ENCODE measurements at places on chromosomes 5 and 9. TPM values are rescaled to one million over a fixed set of nuclear protein-coding genes. Genes with fewer than 3 reads are reported as not detected.

DNA sequence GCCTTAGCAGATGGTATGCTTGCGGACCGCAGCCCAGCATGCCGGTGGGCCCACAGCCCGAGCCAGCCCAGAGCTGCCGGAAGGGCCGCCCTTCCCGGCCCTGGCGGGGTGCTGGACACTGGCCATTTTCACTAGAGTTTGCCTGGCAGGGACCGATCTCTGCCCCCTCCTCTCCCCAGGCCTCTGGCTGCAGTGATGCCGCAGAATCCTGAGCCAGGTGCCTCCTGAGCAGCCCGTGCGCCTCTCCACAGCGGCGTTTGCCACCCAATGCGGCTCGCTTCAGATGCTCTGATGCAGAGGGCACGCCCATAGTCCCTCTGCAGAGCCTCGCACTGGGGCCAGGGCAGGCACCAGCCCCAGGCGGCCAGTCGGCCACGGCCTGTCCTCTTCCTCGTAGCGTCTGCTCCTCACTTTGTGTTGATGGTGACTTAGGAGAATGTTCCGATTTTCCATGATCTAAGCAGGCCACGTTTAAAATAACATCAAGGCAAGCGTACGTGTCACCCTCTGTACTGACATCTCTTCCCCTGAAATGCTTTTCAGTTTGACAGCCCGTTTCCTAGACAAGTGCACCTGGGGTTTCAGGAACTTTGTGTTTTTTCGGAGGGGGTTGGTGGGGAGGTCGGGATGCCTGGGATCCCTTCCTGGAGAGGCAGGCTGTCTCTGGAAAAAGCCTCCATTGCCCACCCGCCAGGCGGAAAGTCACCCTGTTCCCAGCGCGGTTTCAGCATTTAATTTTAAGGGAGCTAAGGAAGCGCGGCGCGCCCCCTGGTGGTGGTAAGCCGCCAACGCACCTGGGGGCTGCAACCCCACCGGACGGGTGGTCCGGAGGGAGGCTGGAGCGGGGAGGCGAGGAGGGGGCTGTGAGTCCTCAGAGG, 29.8 kb upstream of the HMCN2 start:
- H3K27ac ChIP-seq, result peak overlapping the region; percentile 92
- peaks cover 50% of the 10 kb centered on the region for H3K4me1 ChIP-seq
- peak; percentile 86 for DNase-seq
- H3K27me3 ChIP-seq, result no peaks in the 10 kb centered on the region

DNA sequence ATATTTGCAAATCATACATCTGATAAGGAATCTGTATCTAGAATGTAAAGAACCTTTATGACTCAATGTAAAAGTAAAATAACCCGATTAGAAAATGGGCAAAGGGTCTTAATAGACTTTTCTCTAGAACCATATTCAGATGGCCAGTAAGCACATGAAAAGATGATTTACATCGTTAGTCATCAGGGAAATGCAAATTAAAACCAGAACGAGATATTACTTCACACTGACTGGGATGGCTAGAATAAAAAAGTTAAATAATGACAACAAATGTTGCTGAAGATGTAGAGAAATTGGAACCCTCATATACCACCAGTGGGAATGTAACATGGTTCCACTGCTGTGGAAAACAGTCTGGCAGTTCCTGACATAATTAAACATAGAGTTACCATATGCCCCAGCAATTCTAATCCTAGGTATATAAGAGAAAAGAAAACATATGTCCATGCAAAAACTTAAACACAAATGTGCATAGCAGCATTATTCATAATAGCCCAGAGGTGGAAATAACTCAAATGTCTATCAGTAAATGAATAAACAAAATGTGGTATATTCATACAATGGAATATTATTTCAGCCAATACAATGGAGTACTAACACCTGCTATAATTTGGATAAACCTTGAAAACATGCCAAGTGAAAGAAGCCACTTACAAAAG, 100.4 kb upstream of the MAMDC2 start:
- no peak overlapping the region for H3K4me3 ChIP-seq
- H3K27ac ChIP-seq, result no peak overlapping the region
- DNase-seq, result no peak

GRCh38 chr5:141560725-141561483, 57.9 kb downstream of the DIAPH1 start:
- peak overlapping the region; percentile 89 for H3K27ac ChIP-seq
- H3K27me3 ChIP-seq, result no peaks in the 10 kb centered on the region
- H3K4me1 ChIP-seq, result no peaks in the 10 kb centered on the region
- H3K4me3 ChIP-seq, result peak overlapping the region; percentile 12

GRCh38 chr5:133323494-133324457, 272.0 kb downstream of the HSPA4 start:
- H3K27ac ChIP-seq, result no peak overlapping the region
- DNase-seq, result no peak
- no peaks in the 10 kb centered on the region for H3K27me3 ChIP-seq
- no peaks in the 10 kb centered on the region for H3K4me1 ChIP-seq

- peaks cover 6% of the 10 kb centered on the region for H3K4me1 ChIP-seq
- no peaks in the 10 kb centered on the region for H3K36me3 ChIP-seq
- no peak overlapping the region for H3K27ac ChIP-seq
- DNase-seq, result no peak
- no peak overlapping the region for H3K4me3 ChIP-seq
Measured at GRCh38 chr9:105050296-105050695, 122.3 kb upstream of the ABCA1 start.

- no peak overlapping the region for H3K4me3 ChIP-seq
- DNase-seq, result no peak
- no peaks in the 10 kb centered on the region for H3K27me3 ChIP-seq
- no peak overlapping the region for H3K27ac ChIP-seq
Measured at GRCh38 chr9:136678624-136679023, 8.6 kb downstream of the AGPAT2 start.

DNA sequence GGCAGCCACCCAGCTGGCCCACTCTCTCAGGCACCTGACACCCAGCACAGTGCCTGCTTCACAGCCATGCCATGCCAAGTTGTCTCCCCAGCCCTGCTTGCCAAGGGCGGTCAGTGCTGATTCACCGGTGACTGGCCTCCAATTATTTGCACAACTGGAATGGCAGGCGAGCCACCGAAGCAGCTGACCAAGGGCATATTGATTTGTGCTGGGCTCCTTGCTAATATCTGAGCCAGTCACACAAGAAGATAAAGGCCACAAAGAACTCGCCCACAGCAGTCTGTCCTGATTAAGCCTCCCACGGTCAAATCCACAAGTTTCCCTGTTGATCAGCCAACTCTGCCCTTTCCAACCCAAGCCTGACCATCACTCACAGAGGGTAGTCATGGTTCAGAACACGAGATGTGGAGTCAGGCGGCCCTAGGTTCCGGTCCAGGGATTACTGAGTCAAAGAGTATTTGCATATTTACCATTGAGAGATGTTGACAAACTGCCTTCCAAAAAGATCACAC, 6.4 kb upstream of the EEIG1 start:
- no peak overlapping the region for H3K27ac ChIP-seq
- DNase-seq, result no peak
- no peak overlapping the region for H3K4me3 ChIP-seq
- no peaks in the 10 kb centered on the region for H3K4me1 ChIP-seq

DNA sequence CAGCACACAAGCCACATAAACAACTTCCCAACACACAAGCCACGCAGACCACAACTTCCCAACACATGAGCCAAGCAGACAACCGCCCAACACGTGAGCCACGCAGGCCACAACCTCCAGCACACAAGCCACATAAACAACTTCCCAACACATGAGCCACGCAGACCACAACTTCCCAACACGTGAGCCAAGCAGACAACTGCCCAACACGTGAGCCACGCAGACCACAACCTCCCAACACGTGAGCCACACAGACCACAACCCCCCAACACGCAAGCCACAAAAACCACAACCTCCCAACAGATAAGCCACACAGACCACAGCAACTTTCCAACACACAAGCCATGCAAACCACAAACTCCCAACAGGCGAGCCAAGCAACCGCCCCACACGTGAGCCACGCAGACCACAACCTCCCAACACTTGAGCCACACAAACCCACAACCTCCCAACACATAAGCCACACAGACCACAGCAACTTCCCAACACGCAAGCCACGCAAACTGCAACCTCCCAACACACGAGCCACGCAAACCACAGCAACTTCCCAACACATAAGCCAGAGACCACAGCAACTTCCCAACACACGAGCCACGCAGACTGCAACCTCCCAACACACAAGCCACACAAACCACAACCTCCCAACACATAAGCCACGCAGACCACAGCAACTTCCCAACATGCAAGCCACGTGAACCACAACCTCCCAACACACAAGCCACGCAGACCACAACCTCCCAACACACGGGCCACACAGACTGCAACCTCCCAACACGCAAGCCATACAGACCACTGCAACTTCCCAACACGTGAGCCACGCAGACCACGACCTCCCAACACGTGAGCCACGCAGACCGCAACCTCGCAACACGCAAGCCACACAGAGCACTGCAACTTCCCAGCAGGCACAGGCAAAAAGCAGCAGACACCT, 10.1 kb downstream of the BRD9 start:
- H3K27me3 ChIP-seq, result no peaks in the 10 kb centered on the region
- H3K27ac ChIP-seq, result no peak overlapping the region
- H3K4me1 ChIP-seq, result no peaks in the 10 kb centered on the region
- peak; percentile 42 for DNase-seq
- H3K4me3 ChIP-seq, result no peak overlapping the region
- H3K36me3 ChIP-seq, result peaks cover 60% of the 10 kb centered on the region

DNA sequence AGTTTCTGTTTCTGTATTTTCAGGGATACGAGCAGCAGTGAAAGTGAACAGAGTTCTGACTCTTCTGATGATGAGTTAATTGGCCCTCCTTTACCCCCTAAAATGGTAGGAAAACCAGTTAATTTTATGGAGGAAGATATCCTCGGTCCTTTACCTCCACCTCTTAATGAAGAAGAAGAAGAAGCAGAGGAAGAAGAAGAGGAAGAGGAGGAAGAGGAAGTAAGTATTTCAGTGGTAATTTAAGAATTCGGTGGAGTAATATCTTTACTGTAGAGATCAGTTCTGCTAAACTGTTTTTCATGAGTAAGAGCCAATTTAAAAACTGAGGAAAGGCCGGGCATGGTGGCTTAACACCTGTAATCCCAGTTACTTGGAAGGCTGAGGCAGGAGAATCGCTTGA, 17.2 kb downstream of the WDR70 start:
- no peaks in the 10 kb centered on the region for H3K27me3 ChIP-seq
- H3K36me3 ChIP-seq, result peaks cover 25% of the 10 kb centered on the region
- DNase-seq, result no peak
- no peak overlapping the region for H3K4me3 ChIP-seq
- no peaks in the 10 kb centered on the region for H3K4me1 ChIP-seq

GRCh38 chr9:100674419-100675122, 96.7 kb downstream of the CAVIN4 start:
- H3K4me3 ChIP-seq, result no peak overlapping the region
- no peak overlapping the region for H3K27ac ChIP-seq
- H3K27me3 ChIP-seq, result no peaks in the 10 kb centered on the region
- H3K36me3 ChIP-seq, result no peaks in the 10 kb centered on the region
- DNase-seq, result no peak
- no peaks in the 10 kb centered on the region for H3K4me1 ChIP-seq

- no peak overlapping the region for H3K27ac ChIP-seq
- H3K4me3 ChIP-seq, result no peak overlapping the region
- no peaks in the 10 kb centered on the region for H3K27me3 ChIP-seq
- DNase-seq, result no peak
- no peaks in the 10 kb centered on the region for H3K36me3 ChIP-seq
- no peaks in the 10 kb centered on the region for H3K4me1 ChIP-seq
Measured at GRCh38 chr5:90386099-90386710, 23.4 kb downstream of the CETN3 start.

DNA sequence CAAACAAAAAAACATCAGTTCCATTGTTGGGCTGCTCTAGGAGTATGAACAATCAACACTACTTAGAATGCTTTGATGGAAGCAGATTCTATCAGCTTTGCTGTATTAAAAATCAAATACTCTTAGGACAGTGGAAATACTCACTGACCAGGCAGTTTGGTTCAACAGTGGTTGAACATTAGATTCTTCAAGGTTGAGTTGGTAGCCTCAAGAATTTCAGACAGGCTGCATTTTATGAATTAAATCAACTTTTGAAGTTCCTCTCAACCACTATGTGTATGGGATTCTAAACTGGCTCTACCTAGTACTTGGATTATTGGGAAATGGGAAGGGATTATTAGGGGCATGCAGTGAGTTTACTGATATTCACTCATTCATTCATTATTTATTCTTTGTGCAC, 35.0 kb downstream of the ACTBL2 start:
- no peak overlapping the region for H3K27ac ChIP-seq
- H3K27me3 ChIP-seq, result no peaks in the 10 kb centered on the region
- H3K36me3 ChIP-seq, result no peaks in the 10 kb centered on the region
- no peak overlapping the region for H3K4me3 ChIP-seq

- H3K36me3 ChIP-seq, result no peaks in the 10 kb centered on the region
- no peaks in the 10 kb centered on the region for H3K4me1 ChIP-seq
- H3K27ac ChIP-seq, result no peak overlapping the region
Measured at GRCh38 chr5:482506-482905, 39.5 kb downstream of the EXOC3 start.

GRCh38 chr9:120353506-120353905, 226.5 kb downstream of the CDK5RAP2 start:
- H3K4me3 ChIP-seq, result no peak overlapping the region
- H3K27ac ChIP-seq, result no peak overlapping the region
- no peaks in the 10 kb centered on the region for H3K27me3 ChIP-seq
- H3K36me3 ChIP-seq, result no peaks in the 10 kb centered on the region
- no peak for DNase-seq

GRCh38 chr9:89421595-89421994, 76.3 kb downstream of the SEMA4D start:
- no peaks in the 10 kb centered on the region for H3K4me1 ChIP-seq
- no peaks in the 10 kb centered on the region for H3K36me3 ChIP-seq
- H3K4me3 ChIP-seq, result no peak overlapping the region
- H3K27ac ChIP-seq, result no peak overlapping the region

GRCh38 chr5:172166030-172166826, 21.8 kb downstream of the STK10 start:
- H3K4me3 ChIP-seq, result no peak overlapping the region
- DNase-seq, result no peak
- H3K36me3 ChIP-seq, result no peaks in the 10 kb centered on the region
- peaks cover 20% of the 10 kb centered on the region for H3K4me1 ChIP-seq
- no peak overlapping the region for H3K27ac ChIP-seq

Gene FOXE1
- not detected for total RNA-seq

Gene LURAP1L
- total RNA-seq, result 29.3 TPM

Gene IRX1
- not detected for total RNA-seq

Gene MUSK
- 1.6 TPM for total RNA-seq

Gene GLRA1
- total RNA-seq, result not detected

Gene RABEPK
- 9.4 TPM for total RNA-seq

Gene DIPK1B
- total RNA-seq, result 9.6 TPM

Gene NRARP
- not detected for total RNA-seq

Gene BARHL1
- total RNA-seq, result not detected

Gene NFIB
- total RNA-seq, result 56.0 TPM

Gene SAXO1
- not detected for total RNA-seq

Gene VLDLR
- 2.5 TPM for total RNA-seq

Measured in sigmoid colon (tissue), 7 donors.